NCI-H187 (cell line): ENCODE measurements at places on chromosomes 6 and 20.

- no peak for DNase-seq
These were observed 169.0 kb downstream of the TBC1D7 start for GRCh38 chr6:13159300-13159699.

DNA sequence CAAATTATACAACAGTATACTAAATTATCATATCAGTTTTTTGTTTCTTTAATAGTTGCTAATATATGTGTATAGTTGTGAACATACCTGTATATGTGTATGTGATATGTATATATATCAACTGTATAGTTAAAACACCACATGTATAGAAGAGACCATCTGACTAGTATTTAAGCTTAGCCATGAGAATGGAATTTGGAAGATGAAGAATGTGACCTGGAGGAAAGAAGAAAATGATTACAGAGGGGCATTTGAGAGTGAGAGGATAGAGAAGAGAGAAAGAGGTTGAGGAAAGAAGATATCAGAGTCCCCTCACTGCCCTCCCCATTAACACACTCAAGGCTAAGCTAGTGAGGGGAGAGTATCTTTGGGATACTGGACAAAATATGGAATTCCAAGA, 335.9 kb downstream of the BCKDHB start:
- DNase-seq = no peak

GRCh38 chr6:122052346-122052900, 347.0 kb upstream of the HSF2 start:
- no peak for DNase-seq

GRCh38 chr6:49264496-49264895, 198.6 kb downstream of the MMUT start:
- no peak for DNase-seq

- DNase-seq = no peak
These were observed 3.1 kb downstream of the CCDC28A start for GRCh38 chr6:138776659-138777058.

DNA sequence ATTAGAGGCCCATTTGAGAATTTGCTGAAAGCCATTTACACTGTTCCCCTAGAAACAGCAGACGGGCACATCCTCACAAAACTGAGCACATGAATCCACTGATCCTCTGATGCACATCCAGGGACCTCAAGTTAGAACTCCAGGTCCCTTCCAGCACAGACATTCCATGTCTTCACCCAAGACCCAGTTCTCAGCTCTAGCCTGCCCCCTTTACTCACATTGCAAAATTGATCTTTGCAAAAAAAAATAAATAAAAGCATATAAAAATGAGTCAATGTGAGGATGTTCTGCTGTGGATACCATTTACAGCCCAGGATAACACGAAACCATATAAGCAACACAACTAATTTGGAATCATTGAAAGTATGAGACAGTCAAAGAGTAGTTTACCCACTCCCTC, 458.2 kb upstream of the JARID2 start:
- DNase-seq = no peak

DNA sequence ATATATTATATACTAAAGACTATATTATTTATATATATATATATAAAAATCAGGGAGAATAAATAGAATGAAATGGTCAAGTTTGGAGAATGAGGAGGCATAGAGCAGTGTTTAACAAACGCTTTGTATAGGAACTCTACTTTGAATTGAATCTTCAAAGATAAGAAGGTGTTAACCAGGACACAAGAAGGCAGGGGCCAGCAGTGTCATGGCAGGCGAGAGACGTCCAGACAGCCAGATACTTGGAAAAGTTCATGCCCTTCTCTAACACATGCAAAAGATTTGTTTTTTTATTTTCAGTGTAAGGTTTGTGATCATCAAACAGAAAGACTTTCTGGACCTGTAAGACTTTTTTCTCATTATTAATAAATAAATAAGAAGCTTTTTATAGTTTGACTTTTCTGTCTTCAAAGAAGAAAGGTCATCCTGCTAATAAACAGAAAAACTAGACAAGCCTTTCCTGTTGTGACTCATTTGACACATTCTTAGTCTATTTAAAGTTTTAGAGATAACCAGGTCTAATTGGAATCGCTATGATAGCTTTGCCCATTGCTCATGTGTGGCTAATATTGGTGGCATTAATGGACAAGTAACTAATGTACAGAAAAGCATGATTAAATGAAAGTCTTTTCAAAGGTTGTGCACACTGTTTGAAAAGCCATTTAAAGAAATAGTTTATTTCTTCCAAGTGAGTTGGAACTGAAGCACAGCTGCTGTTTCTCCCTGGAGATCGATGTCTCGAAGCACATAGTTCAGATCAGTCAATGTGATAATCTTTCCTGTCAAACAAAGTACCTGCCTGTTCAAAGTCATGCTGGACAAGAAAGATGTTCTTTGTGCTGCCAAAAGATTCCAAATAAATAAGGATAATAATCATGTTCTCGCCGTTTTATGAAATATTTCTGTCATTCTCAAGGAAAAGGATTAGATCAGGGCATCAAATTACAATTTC, 420.4 kb upstream of the OPRM1 start:
- no peak for DNase-seq

DNA sequence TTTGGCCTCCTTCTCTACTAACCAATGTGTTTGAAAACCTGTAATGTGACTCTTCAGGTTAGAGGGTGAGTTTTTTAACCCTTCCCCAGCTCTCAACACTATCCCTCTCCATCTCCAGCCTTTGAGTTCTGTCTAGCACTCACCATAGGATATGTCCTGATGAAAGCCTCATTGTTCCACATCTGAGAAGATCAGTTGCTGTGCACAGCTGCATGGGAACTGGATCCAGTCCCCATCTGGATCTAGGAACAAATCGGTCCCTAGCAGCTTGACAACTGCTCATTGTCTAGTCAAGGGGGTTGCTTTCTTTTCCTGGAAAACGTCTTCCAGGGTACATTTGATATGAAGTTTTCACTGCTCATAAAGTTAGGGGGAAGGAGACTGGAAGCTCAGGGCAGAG, 45.4 kb upstream of the AGPAT4 start:
- DNase-seq = no peak

DNA sequence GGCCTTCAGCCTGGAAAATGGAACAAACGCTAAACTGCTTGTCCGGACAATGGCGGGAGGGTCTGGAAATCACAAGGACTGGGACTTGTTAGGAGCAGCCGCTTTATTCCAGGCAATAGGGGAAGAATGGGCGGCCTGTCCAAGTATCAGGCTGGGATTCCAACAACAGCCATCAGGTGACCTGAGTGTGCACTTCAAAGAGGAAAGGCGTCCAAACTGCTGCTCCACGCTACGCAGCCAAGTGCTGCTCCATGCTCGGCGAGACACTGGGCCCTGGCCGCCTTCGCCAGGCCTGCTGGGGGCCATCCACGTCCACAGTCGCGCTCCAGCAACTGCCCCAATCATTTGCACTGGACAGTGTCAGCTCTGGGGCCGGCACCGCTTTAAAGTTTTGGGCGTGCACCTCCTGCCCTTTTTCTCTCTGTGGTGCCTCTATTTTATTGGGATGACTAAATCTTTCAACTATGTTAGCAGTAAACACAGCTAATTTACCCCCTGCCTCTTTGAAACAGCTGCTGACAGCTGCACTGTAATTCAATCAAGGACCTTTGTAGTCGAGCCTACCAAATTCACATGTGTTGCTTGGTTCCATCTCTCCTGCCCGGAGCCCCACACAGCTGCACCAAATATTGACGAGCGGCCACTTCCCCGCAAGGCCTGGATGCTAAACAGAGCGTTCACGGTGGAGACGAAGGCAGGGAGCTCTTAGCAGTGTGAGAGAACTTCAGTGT, 98.3 kb downstream of the BMP7 start:
- no peak for DNase-seq

DNA sequence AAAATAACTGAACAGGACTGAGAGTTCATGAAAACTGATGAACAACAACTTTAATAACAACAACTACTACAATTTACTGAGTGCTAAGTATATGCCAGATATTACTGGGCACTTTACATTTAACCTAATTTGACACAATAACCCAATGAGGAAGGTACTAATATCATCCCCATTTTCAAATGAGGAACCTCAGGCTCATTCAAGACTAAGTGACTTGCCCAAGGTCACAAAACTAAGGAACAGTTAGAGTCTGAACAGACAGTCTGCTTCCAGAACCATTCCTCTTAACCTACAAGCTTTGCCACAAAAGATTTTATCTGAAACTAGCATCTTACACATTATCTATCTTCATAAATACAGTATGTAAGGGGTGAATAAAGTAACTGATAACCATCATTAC, 10.6 kb upstream of the NDRG3 start:
- DNase-seq = no peak

GRCh38 chr6:170537329-170537728, 15.8 kb downstream of the PSMB1 start:
- DNase-seq = no peak
